ENCODE measurements at places on chromosomes 13 and 19.
A peak's percentile ranks its signal among the peaks of the same experiment; 100 is the strongest.

- no peak for DNase-seq
Measured at GRCh38 chr13:34243403-34243802, 425.5 kb downstream of the RFC3 start.

GRCh38 chr19:13764101-13764807 is at the start of gene MRI1:
Gene MRI1 (plus strand): TSS chr19:13764522. CDS start chr19:13764589, 67 bp downstream.
- peak; percentile 83 for DNase-seq

GRCh38 chr19:19345232-19345631 is 24.6 kb downstream of the MAU2 start:
- DNase-seq = no peak

- no peak for DNase-seq
Measured at GRCh38 chr19:1631557-1632100, 20.8 kb downstream of the TCF3 start.

DNA sequence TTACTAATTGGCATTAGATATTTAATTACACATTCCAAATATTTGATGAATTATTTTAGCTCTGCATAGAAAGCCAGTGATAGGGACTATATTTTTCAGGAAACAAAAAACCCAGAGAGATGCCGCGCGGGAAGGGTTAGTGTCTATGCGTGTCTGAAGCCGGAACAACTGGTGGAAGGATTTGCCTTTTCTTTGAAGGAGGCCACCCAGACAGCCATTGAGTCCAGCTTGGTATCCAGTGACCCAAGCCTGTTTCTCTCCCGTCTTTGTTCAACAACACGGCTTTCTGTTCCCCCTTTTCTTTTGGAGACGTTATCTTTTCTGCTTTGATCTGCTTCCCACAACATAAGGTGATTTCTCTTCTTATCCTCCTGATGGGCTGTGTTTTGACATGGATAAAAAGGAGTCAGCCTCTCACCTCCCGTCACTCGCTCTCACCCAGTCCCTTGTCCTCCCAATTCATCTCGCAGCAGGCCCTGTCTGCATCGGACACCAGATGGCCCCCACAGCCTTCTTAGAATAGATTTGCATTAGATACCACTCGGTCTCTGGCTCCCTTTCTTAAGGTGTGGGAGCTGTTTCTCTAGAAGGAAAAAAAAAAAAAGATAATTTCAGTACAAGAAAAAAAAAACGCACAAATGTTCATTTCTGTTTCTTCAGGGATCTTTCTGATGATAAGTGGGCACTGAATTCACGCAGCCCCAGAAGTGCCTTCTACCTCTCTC is 361.8 kb downstream of the ZNF536 start:
- no peak for DNase-seq

- DNase-seq = no peak
Measured at GRCh38 chr19:51076631-51077213, 6.0 kb downstream of the KLK14 start.

DNA sequence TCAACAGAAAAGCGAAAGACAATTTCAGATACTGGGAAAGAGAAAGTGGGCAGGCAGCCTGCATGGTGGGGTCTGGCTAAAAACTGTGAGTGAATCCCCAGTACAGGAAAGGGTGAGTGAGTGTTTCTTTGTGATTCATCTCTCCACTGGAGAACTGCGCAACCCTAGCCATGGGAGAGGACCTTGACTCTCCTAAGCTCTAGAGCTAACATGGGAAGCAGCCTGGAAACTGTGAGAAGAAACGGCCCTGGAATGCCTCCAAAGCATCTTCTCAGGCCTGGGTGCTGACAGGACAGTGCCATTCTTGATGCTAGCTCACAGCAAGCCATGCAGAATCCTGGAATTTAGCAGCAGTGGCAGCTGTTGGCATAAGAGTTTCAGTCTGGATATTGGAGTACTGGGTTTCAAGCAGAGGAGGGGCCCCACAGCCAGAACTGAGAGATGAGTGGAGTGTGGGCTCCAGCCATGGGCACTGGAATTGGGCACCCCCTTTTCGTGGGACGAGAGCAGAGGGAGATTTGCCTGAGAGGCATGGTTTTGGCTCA is 18.7 kb upstream of the SLAIN1 start:
- DNase-seq = no peak

DNA sequence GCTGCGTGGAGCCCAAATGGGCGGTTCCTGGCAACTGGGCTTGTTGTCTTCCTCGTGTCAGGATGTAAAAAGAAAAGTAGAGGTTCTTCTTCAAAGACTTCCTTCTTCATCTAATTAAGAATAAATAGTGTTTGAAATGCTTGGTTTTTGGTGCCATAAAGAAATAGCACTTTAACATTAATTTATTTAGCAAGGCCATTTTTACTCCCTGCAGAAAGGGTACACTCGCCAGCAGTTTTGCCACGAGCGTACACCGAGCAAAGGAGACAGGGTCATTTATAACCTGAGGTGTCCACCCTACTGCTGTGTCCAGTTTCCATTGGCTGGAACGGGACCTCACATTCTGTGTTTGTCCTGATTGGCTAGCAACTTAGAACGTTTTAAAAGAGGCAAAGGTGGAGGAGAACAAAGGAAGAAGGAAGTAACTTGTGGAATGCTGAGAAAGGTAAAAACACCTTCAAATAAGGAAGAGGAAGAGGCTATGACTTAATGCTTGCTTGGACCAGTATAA is 21.8 kb upstream of the OR10H1 start:
- peak; percentile 79 for DNase-seq

DNA sequence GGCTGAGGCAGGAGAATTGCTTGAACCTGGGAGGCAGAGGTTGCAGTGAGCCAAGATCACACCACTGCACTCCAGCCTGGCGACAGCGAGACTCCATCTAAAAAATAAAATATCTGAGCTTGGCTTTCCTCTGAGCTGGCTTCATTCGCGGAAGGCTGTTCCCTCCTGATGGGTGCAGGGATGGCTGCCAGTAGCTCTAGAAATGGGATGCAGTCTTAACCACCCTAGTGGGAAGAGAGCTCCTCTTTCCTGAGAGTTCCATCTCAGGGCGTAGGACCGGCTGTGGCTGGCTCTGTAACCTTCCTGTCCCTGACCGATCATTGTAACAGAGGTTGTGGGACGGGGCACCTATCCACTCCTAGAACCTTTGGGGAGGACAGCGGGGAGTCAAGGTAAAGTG is 32.4 kb downstream of the PPP1R37 start:
- no peak for DNase-seq

GRCh38 chr13:50280441-50280937 is 265.2 kb downstream of the KCNRG start:
- no peak for DNase-seq

- peak; percentile 65 for DNase-seq
Measured at GRCh38 chr13:26619358-26619757, 61.9 kb downstream of the WASF3 start.

DNA sequence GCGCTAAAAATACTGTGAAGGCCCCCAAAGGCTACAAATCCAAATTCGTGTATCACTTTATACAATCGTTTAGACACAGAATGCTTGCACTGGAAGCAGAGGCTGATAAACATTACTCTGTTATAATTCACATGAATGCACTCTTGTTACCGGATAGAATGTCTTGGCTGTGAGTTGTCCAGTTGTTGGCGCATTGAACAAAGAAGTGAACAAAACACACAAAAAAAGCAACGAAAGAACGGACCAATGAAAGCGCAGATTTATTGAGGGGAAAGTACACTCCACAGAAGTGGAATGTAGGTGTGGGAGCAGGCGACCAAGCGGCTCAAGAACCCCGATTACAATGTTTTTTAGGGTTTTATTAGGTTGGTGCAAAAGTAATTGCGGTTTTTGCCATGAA is 529 bp upstream of the ZNF418 start:
- DNase-seq = no peak

DNA sequence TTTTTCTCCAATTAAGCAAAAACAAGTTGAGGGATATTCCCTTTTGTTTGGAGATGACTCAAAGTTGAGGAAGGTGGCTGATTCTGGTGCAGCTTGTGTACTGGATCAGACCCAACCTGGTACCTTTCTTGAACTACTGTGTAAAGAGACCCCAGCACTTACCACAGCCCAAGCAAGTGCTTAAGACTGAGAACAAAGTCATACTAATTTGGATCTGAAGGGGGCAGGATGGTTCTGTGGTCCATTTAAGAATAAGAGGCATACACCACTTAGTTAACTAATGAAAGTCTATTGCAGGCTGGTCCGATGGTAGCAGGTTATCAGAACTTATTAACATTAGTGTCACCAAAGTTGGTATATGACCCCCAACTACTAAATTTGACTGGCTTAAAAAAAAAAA is 6.3 kb downstream of the THSD1 start:
- no peak for DNase-seq

- DNase-seq = no peak
Measured at GRCh38 chr13:44449999-44450821, 76.6 kb downstream of the SERP2 start.

GRCh38 chr19:33673258-33673875 is 51.6 kb downstream of the CHST8 start:
- DNase-seq = no peak

GRCh38 chr19:29679598-29680210 is 14.4 kb downstream of the PLEKHF1 start:
- no peak for DNase-seq

DNA sequence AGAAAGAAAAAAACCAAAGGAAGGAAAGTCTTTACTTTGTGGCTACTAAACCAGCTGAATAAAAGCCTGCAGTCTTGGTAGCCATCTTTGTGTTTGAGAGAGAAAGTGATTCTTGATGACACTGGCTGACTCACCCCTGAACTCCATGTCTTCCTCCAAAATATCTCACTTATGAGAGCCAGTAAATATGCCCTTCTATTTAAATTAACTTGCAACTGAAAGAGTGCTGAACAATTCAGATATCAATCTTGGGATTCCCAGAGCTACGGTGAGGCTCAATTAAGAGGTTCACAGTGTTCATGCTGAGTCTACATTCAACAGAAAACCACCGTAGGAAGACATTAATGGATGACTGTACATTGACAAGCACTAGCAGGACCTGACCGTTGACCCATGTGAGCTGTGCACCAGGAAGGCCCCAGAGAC is 57.9 kb downstream of the KCTD12 start:
- no peak for DNase-seq

DNA sequence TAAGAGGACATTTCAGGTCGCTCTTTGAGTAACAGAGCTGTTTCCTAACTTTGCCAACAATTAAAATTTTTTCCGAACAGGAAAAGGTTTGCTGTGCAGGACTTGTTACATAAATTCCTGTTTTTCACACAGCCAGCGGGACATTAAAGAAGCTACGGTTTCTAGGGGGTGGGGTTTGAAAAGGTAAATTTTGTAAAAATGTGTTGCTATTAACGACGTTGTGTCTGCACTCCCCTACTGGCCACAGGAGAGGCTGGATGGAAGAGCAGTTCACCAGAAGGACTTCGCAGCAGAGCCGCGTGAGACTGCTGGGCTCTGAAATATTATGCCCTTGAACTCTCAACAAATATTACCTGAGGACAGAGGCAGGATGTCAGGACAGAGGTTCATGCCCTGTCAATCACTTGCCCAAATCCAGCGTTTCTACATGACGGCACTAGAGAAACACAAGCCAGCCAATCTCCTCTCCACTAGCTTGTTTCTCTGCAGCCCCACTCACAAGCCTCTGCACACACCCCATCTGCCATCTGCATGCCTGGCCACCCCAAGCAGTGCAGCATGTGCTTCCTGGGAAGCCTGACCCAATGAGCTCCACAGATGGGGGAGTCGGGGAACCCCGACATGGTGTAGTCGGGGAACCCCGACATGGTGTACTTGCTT is 102.0 kb downstream of the FOXO1 start:
- no peak for DNase-seq

- no peak for DNase-seq
Measured at GRCh38 chr13:32264407-32264806, 50.8 kb downstream of the ZAR1L start.

- DNase-seq = peak; percentile 75
Measured at GRCh38 chr19:771332-771785, 20.4 kb downstream of the MISP start.

DNA sequence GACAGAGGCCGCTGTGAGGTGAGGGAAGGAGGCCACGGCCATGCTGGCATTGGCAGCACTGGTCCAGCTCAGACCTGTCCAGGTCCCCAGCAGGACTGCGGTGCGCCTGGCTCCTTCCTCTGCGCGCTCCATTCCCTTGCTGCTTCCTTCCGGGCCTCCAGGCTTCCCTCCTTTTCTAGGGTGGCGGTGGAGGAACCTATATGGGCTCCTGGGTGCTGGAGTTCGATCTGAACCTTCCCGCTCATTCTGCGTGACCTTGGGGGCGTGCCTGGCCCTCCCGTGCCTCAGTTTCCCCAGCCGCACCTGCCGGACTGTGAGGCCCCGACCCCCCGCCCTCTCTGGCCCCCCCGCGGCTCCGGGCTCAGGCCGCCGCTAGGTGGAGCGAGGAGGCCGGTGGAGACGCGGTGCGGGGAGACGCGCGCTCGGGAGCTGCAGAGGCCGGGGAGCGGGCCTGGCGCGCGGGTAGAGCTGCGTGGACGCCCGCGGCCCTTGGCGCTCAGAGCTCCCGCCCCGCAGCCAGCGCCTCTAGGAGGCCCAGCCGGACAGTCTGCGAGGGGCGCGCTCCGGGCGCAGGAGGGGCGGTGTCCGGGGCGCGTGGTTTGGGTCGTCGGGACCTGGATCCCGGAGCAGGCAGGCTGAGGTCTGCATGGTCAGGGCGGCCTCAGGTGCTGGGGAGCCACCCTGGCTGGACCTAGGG is 29.9 kb downstream of the EFNA2 start:
- peak; percentile 66 for DNase-seq

DNA sequence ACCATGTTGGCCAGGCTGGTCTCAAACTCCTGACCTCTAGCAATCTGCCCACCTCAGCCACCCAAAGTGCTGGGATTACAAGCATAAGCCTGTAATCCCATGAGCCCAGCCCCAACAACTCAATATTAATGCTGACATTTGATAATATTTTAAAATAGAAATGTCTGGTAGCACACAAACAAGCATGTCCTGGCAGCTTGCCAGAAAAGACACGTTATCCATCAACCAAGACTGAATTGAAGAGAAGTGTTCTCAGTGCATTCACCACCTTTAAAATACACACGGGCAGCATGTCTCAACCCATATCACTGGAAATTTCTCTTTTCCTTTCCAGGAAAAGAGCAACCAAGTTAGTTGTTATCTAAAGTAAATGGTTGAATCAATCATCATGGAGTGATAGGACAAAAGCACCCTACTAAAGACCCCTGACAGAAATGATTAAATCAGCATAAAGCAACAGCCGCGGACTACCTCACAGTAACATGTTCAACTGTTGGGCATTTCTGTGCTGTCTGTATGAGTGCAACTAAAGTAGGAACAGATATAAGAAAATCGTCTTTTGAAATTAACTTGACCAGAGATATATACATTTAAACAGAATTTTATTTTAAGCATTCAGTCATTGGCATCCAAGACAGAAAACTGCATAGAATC is 25.0 kb downstream of the LHFPL6 start:
- DNase-seq = no peak

DNA sequence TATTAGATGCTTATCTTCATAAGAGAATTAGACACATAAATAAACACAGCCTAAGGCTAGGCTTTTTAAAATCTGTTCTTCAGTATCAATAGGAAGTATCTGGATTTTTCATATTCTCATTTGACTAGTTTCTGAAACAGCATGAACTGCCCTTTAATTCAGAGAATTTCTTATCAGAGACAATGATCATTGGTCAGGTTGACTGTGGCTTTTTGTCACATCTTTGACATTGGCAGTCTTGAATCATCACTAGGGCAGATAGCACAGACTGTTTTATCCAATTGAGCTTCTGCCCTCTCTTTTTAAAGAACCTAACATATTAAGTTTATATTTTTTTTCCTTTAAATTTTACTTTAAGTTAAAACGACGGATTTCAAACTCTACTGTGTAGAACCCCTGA is 59.6 kb downstream of the DPY19L3 start:
- no peak for DNase-seq

GRCh38 chr19:35869327-35870123 is 1.2 kb downstream of the APLP1 start:
- DNase-seq = peak; percentile 93
